ENCODE measurements at places on chromosomes 2 and 18. TPM values are rescaled to one million over a fixed set of nuclear protein-coding genes. Genes with fewer than 3 reads are reported as not detected.

The NAT8 gene
- total RNA-seq, result not detected

The RNU2-63P gene
- total RNA-seq, result not detected

The TMEM37 gene
- total RNA-seq, result not detected

The ACTG2 gene
- not detected for total RNA-seq

The SALL3 gene
- total RNA-seq, result not detected
